CD8-positive, alpha-beta memory T cell (primary cell): ENCODE measurements at places on chromosomes 3 and 15. TPM values are rescaled to one million over a fixed set of nuclear protein-coding genes. Genes with fewer than 3 reads are reported as not detected.

DNA sequence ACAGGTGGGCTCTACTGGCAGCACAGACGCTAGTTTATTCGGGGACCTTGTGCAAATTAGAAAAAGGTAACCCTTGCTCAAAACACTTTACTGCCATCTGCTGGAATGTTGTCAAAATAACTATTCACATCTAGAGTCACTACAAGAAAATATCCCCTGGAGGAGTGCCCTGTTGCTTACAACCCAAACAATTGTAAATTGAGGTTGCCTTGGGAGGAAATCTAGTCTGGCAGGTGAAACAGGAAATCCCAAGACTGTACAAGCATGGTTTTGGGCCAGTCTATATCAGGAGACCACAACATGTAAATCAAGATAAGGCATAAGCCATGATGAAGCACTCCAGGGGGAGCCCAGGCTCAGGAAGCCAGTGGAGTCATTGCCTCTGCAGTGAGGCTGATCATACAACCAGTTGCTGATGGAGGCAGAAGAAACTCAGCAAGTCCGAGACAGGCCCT, 136.8 kb upstream of the ACP3 start:
- no peak for DNase-seq

DNA sequence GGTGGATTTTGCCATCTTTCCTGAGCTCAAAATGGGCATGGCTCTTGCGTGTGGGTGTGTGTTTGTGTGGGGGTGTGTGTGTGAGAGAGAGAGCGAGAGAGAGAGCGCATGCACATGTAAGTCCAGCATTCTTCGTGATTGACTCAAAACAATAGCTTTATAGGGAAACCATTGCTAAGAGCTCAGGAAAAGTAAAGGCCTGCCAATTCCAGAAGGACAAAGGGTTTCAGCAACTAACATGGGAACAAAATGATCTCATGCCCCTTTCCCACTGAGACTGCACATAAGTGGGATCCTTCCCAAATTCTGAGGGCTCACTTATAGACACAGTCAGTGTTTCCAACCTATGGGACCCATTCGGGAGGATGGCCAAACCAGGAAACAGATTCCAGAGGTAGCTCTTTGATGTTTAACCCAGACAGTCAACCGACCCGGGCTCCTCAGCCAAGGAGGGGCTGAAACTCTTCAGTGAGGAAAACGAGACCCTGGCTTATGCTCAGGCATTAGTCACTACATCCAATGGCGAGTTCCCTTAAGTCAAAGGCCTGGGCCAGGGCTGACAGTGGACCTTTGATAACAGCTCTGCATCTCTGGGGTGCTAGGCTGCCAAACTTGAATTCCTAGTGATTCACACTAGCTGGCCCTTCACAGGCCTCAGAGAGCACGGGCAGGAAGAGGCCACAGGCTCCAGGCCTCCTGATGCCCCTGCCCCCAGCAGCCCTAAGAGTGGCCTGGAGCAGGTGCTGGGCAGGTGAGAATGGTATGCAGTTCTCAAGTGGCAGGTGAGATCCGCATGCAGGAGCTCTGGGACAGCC, 305.0 kb upstream of the C2CD4B start:
- DNase-seq: no peak

- DNase-seq: no peak
Measured at GRCh38 chr15:65385870-65386258, 8.1 kb upstream of the IGDCC3 start.

DNA sequence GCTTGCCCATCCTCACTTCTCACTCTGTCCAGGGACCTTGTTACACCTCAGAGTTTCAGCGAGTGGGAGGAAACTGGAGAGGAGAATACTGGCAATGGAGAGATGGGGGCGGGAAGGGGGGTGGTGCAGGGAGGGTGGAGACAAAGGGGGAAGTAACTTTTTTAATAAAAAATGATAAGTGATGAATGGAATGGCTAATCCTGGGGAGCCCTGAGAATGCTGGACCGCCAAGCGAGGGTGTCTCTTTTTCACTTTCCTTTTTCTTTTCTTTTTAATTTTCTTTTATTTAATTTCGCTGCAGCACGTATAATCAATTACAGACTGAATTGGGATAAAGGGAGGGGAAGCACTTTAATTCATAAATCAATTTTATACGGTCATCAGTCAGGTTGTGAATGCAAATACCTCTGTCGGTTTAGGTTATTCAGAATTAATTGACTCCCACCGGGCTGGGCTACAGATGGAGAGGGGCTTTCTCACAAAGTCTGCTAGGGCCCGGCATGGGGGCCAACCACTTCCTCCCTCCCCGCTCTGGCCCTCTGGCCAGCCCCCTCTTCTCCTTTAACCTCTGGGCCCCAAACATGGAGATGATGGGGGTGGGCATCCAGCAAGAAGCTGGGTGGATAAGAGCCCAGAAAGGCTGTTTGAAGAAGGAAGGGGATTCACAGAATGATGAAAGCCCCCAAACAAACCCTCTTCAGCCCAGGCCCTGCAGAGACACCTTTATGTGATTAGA, 106.8 kb upstream of the BOC start:
- no peak for DNase-seq

GRCh38 chr15:51688863-51689262, 7.6 kb downstream of the SCG3 start:
- no peak for DNase-seq

CGNL1 gene
- total RNA-seq: not detected

DNA sequence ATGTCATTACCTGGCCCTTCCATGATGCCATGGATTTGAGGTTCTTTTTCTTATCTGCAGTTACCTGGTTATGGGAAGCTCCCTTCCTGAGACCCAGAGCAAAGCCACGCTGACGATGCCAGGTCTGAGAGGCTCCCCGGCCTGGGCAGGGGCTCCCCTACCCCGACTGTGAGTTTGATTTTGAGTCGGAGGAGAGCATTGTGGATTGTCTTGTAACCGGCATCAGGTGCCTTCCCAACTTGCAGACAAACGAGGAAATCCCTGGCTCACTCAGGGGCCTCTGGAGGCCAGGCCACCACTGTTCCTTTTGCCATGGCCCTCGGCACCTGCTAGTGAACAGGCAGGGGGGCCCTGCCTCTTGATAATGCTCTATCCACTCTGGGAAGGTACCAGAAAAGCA, 151.4 kb downstream of the ATP10A start:
- DNase-seq: no peak

DNA sequence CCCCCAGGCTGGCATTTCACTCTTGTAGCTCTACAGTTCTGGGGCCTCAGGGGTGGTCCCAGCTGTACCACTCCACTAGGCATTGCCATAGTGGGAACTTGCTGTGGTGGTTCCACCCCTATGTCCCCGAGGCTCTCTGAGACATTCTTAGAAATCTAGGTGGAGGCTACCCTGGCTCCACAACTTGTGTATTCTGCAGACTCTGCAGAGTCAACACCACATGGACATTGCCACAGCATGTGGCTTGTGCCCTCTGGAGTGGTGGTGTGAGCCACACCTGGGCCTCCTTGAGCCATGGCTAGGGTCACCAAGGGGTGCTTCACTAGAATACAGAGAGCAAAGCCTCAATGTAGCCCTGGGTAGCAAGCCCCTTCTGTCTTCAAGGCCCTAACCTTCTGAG, 54.4 kb upstream of the STRIT1 start:
- no peak for DNase-seq

DNA sequence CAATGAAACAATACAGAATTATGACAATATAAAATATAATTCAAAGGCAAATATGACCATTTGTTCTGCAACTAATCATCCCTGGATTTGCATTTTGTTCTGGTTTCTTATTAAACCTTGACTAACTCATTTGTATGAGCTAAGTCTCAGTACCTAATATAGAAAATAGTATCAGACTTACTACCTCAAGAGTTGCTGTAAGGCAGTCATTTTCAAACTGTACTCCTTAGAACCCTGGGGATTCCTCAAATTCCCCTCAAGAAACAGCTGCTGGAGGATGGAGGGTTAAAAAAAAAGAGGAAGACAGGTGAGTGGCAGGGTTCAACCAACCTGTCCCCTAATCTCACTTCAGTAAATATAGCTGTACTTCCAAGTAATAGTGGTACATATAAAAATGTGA, 11.1 kb downstream of the ZBTB11 start:
- DNase-seq: no peak
